Activated CD8-positive, alpha-beta memory T cell treated with anti-CD3 and anti-CD28 coated beads for 24 hours (primary cell): ENCODE measurements at places on chromosomes 4 and X.

DNA sequence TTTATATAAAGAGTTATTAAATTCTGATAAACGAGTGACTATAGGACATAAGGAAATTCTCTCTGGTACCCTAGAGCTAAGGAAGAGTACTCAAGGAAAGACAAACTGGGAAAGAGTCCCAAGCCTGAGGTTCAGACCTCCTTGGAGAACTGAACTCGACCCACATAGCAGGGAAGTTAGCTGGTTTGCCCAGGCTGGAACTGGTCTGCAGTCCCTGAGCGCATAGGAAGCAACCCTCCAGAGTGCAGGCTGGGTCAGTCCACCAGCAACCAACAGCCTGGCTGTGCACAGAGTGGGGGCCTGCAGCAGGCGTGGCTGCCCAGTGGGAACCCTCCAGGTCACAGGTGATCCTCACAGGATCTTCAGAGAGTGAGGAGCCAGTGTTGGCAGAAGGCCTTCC, 114.1 kb downstream of the SOWAHB start:
- no peak for DNase-seq

DNA sequence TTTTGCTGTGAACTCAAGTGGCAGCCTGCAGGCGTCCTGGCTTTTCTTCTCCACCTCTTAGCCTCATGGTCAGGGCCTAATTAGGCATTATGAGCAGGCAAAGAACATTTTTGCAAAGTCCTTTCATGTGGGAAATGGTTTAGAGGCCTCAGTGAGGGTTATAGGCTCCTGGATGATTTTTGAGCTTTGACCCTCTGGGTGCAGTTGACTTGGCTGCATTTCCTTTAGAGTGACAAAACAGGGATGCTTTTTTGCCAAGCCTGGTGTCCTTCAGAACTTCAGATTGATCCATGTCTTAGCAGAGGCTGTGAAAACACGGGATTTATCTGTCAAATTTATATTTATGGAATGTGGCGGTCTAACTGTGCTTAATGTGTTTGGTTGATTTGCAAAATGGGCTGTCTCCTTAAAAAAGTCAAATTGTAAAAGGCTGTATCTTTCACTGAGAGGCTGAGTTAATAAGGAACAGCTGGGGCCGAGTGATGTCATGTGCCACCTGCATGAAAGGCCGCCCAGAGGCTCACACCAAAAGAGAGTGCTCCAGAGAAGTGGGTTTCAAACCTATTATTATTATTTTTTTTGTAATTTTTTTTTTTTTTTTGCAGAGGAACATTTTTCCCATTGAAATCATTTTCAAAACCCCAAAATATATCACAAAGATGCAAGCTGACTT, 192.2 kb upstream of the ARX start:
- no peak for DNase-seq

DNA sequence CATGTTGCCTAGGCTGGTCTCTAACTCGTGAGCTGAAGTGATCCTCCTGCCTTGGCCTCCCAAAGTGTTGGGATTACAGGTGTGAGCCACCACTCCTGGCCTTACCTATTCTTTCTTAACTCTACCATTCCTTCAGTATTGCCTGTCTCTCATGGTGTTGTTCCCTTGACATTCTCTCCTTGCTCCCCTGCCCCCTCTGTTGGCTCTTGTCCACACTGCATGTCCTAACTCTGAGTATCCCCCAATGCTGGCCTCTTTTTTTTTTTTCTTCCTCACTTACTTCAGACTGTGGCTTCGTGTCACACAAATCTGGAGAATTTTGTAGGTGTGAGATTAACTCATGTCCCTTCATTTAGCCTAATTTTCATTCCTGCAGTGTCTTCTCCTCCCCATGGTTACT, 22.9 kb upstream of the FRMPD4 start:
- DNase-seq, result no peak

GRCh38 chr4:83920375-83920774, 384.5 kb downstream of the GPAT3 start:
- DNase-seq, result no peak

- DNase-seq, result no peak
Observed at GRCh38 chr4:48090621-48091020, 43.4 kb downstream of the TXK start.

DNA sequence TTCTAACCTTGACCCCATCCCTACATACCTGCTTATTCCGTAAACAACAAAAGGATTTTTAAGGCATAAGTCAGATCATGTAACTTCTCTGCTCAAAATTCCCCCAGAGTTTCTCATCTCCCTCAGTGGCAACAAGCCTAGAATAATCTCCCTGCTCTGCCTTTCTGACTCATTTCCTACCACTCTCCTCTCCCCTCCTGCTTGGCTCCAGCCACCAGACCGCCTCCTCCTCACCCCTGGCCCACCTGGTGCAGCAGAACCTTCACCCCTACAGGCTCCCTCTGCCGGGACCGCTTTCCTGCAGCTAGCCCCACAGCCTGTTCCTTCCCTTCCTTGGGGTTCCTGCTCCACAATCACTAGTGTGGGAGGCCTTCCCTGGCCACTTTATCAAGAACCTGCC, 32.1 kb downstream of the TSPAN5 start:
- DNase-seq, result no peak

- no peak for DNase-seq
Observed at GRCh38 chr4:174256277-174256713, 27.2 kb downstream of the FBXO8 start.

- no peak for DNase-seq
Observed at GRCh38 chr4:169315530-169316343, 45.0 kb upstream of the SH3RF1 start.

DNA sequence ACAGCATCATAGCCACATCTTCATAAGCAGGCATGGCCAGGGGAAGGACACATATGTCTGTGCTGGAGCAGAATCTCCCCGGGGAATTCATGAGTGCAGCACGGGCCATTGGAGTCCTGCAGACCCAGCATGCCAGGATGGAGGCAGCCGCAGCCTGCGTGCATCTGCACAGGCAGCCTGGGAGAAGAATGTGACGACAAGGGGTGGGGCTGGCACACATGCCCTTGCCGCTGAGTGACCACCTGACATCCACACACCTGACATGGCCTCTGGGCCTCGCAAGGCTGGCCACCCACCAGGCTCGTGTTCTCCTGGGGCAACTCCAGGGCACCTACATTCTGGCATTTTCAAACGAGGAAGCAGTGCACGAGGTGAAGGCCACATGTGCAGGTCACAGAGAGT, 66.2 kb upstream of the AFAP1 start:
- DNase-seq, result no peak

DNA sequence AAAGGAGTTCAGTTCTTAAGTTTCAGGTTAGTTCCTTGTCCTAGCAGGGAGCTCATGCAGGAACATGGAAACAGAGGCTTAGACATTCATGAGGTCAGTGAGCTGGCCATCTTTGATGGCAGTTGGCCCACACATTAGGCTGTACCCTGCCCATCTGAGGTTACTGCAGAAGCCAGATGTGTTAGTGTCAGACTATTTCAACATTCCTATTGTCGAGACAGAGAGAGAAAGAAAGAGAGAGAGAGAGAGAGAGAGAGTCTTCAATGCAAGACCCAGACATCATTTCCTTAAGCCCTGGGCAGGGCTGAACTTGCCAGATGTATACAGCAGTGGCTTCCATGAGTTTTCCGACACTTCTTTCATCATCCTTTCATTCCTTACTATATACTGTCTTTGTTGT, 91.3 kb downstream of the PPP1R2C start:
- no peak for DNase-seq

DNA sequence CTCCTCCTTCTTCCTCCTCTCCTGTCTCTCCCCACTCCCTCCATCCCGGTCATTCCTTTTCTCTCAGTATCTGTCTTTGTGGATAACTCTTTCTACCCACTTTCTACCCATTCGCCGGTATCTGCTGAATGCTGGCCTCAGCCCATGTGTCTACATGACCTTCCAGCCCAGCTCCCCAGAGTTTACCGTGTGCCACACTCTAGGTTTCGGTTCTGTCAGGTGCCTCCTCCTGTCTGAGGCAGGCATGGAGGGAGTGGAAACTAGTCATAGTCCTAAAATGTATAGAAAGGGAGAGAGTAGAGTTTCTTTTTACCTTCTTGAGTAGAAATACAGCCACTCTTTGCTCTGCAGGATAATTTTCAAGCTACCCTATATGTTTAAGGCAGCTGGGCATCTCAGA, 33.5 kb upstream of the SCRG1 start:
- DNase-seq, result no peak

- DNase-seq, result peak; percentile 71
Observed at GRCh38 chr4:8419222-8420041, 21.1 kb downstream of the ACOX3 start.

GRCh38 chr4:4847011-4847410, 12.5 kb upstream of the MSX1 start:
- no peak for DNase-seq

DNA sequence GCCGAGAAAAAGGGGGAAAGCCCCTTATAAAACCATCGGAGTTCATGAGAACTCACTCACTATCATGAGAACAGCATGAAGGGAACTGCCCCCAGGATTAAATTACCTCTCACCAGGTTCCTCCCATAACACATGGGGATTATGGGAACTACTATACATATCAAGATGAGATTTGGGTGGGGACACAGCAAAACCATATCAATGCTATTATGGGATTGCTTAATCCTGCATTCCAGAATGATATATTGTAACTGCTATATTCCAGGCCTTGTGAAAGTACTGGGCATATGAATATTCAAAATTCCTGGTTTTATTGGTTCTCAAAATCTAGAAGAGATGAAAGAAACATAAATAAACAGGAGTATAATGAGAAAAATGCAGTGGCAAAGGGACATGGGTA, 29.3 kb downstream of the NPY1R start:
- DNase-seq, result no peak

GRCh38 chrX:103092942-103093341, at the start of gene NXF3:
NXF3 (minus strand) TSS chrX:103093143; CDS start chrX:103093023, 120 bp downstream.
- DNase-seq, result no peak

GRCh38 chr4:27692158-27692557, 831.5 kb downstream of the STIM2 start:
- DNase-seq, result no peak

DNA sequence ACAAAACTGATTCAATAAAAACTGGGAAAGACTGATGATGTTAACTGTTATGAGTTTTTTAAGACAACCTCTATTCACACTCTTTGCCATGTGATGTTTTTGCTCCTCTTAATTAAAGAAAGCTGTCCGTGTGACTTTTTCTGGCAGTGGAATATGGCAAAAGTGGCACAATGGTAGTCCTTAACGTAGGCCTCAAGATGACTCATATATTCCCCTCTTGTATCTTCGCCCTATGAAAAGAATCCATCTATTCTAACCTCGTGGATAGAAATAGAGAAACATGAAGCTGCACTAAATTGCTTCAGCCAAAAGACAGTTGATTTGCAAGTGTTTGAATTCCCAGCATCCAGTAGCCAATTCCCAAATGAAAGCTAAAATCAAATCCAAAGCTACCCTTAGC, 603.8 kb upstream of the PCDH7 start:
- no peak for DNase-seq

GRCh38 chrX:11953615-11954014, 184.7 kb upstream of the FRMPD4 start:
- no peak for DNase-seq

GRCh38 chr4:10671366-10671765, 13.2 kb downstream of the CLNK start:
- no peak for DNase-seq

DNA sequence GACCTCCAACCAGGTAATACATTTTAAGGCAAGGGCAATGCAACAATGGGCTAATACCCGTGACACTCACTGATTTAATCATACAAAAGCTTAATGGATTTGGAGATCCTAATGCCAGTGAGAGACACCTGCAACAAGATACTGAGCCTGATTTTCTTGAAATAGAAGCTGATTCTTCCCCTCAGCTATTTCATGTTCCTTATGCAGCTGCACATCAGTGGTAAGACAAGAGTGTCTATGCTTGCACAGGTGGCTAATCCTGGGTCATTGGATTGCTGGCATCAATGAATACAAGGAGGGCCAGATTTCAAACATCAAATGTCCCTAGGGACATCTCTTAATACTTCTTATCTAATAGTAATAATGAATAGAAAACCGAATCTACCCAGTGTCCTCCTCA, 139.7 kb downstream of the PPARGC1A start:
- DNase-seq, result no peak

GRCh38 chr4:77817304-77818072, 1.7 kb downstream of the CNOT6L start:
- no peak for DNase-seq

- no peak for DNase-seq
Observed at GRCh38 chrX:9739130-9739529, 26.5 kb downstream of the GPR143 start.

GRCh38 chr4:100848841-100849240, 331.0 kb upstream of the EMCN start:
- DNase-seq, result no peak

DNA sequence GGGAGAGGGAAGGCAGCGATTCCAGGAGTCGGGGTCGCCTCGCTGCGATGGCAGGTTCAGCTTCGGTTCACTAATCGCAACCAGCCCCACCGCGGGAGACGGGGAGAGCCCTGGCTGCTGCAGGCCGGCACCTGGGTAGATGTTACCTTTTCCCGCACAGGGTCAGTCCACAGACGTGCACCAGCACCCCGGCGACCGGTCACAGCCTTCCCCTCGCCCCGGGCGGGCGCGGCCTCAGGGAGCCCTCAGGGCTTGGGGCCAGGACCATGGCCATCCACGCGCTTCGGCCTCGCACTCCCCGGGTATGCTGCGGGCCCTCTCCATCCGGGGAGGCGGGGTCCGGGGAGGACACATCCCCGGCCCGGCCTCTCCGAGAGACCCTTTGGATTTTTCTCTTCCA, 26.1 kb upstream of the EXOC1L start:
- DNase-seq, result no peak

DNA sequence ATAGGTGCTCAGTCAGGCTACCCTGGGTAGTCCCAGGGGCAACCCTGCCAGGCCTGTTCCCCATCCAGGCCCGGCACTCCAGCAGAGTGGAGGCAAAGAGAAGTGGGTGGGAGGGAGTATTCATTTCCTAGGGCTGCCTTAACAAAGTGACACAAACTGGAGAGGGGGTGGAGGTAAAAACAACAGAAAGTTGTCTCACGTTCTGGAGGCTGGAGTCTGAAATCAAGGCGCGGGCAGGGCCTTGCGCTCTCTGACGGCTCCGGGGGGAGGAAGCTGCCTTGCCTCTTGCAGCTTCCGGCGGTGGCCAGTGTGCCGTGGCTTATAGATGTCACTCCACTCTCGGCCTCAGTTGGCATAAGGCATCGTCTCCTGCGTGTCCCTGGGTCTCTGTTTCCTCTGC, 90.8 kb downstream of the DCTD start:
- DNase-seq, result no peak

GRCh38 chrX:100379388-100379986, 30.6 kb downstream of the PCDH19 start:
- no peak for DNase-seq

- DNase-seq, result no peak
Observed at GRCh38 chr4:72377491-72378194, 191.4 kb downstream of the ADAMTS3 start.

- DNase-seq, result peak; percentile 40
Observed at GRCh38 chr4:8645753-8646124, 53.2 kb downstream of the CPZ start.

DNA sequence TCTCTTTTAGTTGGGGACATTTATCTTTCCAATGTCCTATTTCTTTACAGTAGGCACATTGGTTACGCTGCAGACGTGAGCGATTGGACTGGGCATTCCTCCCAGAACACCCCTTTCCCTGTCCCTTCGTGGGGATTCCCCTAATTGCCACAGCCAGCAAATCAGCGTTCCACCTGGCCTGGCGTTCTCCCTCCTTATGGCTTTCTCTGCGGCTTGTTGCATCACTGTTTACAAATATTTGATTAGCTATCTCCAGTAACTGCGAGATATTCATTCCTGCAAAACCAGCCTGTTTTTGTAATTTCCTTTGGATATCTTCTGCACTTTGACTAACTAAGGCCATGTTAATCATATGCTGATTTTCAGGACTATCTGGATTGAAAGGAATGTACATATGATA, 202.5 kb upstream of the KLF8 start:
- no peak for DNase-seq
